CD14-positive monocyte (primary cell): ENCODE measurements at places on chromosomes 7 and 10. TPM values are rescaled to one million over a fixed set of nuclear protein-coding genes. Genes with fewer than 3 reads are reported as not detected.

Gene PTF1A
- polyA plus RNA-seq = not detected

Gene SAMD9L
- polyA plus RNA-seq = 31.8 TPM

Gene SFTPD
- polyA plus RNA-seq = 0.84 TPM

Gene FRA10AC1
- 0.95 TPM for polyA plus RNA-seq

DNA sequence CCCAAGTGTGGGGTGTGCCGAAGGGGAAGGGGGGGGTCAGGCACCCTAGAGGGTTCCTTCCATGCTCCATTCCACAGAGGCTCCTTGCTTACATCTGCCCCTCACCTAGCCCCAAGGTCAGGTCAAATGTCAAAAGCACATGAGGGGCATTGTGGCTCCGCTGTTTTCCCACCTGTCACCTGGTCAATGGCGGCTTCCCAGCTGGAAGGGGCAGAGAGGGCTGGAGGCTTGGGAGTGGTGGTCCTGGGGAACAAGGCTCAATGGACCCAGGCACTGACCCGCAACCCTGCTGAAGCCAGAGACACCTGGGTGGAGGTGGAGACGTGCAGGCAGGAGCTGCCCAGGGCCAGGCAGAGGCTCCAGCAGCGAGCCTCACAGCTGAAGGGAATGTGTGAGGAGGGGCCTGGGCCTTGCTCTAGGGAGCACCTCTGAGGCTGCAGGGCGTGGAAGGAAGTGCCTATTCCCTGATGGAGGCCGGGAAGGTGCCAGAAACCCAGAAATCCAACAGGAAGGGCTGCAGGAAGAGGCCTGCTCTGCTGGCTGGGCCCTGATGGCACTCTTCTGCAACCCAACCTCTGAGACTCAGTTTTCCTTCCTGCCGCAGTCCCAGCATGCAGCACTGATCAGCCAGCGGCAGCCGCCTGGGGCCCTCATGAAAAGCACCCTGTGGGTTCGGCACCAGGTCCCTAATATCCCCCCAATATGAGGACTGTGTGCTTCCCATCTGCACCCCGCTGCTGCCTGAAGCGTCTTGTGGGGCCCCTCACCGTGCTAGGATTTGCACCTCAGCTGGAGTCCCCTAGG lies 16.0 kb downstream of the RASGEF1A start:
- no peaks in the 10 kb centered on the region for H3K4me1 ChIP-seq
- no peaks in the 10 kb centered on the region for H3K36me3 ChIP-seq
- H3K27ac ChIP-seq = no peak overlapping the region

DNA sequence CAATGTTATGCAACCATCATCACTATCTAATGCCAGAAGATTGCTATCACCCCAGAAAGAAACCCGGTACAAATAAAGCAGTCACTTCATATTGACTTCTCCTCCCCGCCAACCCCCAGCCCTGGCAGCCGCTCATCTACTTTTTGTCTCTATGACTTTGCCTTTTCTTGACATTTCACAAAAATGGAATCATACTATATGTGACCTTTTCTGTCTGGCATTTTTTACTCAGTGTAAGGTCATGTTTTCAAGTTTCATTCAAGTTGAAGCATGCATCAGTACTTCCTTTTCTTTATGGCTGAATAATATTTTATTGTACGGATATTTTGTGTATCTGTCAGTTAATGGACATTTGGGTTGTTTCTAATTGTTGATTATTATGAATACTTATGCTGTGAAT lies 28.1 kb downstream of the FHIP2A start:
- H3K4me3 ChIP-seq = no peak overlapping the region
- H3K36me3 ChIP-seq = peaks cover 100% of the 10 kb centered on the region
- no peak overlapping the region for H3K27ac ChIP-seq
- no peak for DNase-seq

DNA sequence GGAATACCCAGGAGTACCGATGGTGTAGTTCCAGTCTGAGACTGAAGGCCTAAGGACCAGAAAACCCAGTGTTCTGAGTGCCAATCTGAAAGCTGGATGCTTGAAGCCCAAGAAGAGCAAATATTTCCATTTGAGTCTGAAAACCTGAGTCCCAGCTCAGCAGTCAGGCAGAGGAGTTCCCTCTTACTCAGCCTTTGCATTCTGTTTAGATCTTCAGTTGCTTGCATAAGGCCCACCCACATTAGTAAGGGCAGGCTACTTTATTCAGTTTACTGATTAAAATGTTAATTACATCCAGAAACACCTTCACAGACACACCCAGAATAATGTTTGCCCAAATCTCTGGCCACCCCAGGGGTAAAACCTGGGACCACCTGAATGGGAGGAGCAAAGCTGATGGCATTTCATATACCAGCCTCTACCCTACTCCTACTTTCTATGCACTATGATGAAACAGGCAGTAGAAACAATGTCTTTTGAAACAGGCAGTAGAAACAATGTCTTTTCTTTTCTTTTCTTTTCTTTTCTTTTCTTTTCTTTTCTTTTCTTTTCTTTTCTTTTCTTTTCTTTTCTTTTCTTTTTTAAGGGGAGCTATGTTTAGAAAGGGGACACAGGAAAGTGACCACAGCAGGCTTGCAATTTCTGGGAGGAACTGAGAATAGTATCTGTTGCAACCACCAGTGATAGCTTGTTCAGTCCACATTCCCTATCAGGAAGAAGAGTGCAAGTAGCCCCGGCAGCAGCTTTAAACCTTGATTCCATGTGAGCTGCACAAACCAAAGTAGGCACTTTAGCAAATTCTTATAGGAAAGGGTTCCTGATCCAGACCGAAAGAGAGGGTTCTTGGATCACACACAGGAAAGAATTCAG lies 30.6 kb downstream of the FAM237B start:
- H3K4me1 ChIP-seq = peaks cover 12% of the 10 kb centered on the region
- no peak for DNase-seq
- H3K36me3 ChIP-seq = no peaks in the 10 kb centered on the region
- no peak overlapping the region for H3K27ac ChIP-seq

DNA sequence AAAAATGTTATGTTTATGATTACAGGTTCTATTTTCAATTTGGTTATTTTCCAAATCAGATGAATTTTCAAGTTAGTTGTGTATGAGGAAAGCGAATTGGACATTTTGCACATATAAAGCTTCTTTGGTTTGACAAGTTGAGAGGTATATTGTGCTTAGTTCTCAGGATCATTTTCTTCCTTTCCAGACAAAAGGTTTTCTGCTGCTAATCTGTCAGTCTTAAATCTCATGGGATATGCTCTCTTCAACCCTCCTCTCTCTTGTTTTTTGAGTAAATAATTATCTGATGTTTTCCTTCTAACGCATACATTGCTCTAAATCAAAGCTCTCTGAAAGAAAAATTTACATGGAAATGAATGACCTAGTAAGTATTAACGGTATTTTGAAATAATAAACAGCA lies 77.9 kb downstream of the PPP1R3A start:
- no peak overlapping the region for H3K27ac ChIP-seq
- no peak overlapping the region for H3K4me3 ChIP-seq
- no peaks in the 10 kb centered on the region for H3K4me1 ChIP-seq
- no peak for DNase-seq
- H3K36me3 ChIP-seq = no peaks in the 10 kb centered on the region

DNA sequence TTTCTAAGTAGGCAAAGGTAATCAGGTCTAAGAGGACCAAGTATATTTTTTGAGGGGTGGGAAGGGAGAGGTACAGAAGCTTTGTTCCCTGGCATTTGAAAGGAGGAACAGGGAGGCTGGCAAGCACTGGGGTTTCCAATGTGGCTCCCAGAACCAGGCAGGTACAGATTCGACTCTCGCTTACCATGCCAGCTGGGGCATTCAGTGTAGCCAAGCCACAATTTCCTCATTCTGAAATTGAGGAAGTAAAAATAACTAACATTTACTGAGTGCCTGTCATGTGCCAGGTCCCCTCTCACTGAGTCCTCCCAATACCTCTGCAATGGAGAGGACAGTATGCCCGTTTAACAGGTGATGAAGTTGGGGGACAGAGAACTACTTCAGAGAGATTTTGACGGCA lies 45.9 kb upstream of the BET1 start:
- H3K4me3 ChIP-seq = no peak overlapping the region
- no peaks in the 10 kb centered on the region for H3K27me3 ChIP-seq
- no peak overlapping the region for H3K27ac ChIP-seq
- no peaks in the 10 kb centered on the region for H3K36me3 ChIP-seq
- DNase-seq = peak; percentile 48
